ENCODE measurements at places on chromosomes 5 and 9. TPM values are rescaled to one million over a fixed set of nuclear protein-coding genes. Genes with fewer than 3 reads are reported as not detected.

GRCh38 chr5:75460942-75461610 is 50.4 kb downstream of the CERT1 start:
- no peak overlapping the region for H3K4me3 ChIP-seq
- no peak for DNase-seq
- no peak overlapping the region for H3K27ac ChIP-seq
- no peaks in the 10 kb centered on the region for H3K27me3 ChIP-seq
- peaks cover 10% of the 10 kb centered on the region for H3K36me3 ChIP-seq

- no peaks in the 10 kb centered on the region for H3K27me3 ChIP-seq
- no peak for DNase-seq
- no peak overlapping the region for H3K27ac ChIP-seq
- H3K36me3 ChIP-seq: no peaks in the 10 kb centered on the region
Measured at GRCh38 chr5:117888688-117889087, 1099.7 kb downstream of the DTWD2 start.

DNA sequence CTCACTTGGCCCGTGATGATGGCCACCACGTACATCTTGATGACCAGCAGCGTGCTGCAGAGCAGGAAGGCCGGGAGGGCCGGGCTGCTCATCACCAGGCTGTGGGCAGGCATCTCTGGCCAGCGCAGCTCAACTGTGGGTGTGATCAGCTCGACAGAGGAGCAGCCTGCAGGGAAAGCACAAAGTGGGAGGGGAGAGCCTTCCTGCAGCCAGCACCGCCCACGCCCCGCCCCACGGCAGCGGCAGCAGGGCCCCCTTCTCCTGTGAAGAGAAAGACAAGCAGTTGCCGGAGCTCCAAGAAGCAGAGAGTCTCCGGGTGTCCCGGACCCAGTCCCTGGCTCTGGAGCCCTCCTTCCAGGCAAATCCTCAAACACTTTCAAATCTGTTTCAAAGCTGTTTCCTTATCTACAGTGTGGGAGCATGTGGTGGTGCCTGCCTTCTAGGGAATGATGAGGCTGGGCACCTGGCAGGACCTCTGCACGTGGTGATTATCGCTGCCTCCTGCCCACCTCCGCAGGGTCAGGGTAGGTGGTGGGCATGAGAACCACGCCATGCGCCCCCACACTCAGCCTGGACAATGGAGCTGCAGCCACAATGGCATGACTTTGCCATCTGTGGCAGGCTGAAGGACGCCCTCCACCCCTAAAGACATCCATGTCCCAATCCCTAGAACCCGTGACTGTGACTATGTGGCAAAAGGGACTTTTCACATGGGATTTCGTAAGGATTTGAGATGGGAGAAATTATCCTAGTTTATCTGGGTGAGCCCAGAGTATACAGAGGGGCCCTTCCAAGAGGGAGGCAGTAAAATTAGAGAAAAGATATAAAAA is at the start of gene PTGES:
Gene PTGES, minus strand, starts transcription at position 143 of the 830 bp plus-strand sequence. Its CDS starts 30 bp downstream, at position 113.
- H3K36me3 ChIP-seq: no peaks in the 10 kb centered on the region
- peak within 1 kb of the TSS; percentile 45 for H3K4me3 ChIP-seq
- no peaks in the 10 kb centered on the region for H3K27me3 ChIP-seq

- H3K4me3 ChIP-seq: no peak overlapping the region
- no peaks in the 10 kb centered on the region for H3K4me1 ChIP-seq
- H3K36me3 ChIP-seq: peaks cover 6% of the 10 kb centered on the region
- no peak for DNase-seq
- no peaks in the 10 kb centered on the region for H3K27me3 ChIP-seq
Measured at GRCh38 chr5:9776525-9776924, 146.4 kb upstream of the TAS2R1 start.

FREM1 gene
- 3.0 TPM for total RNA-seq

TESK1 gene
- total RNA-seq: 18.9 TPM

HSPB3 gene
- total RNA-seq: not detected
